ENCODE measurements at places on chromosomes 5 and 9.

DNA sequence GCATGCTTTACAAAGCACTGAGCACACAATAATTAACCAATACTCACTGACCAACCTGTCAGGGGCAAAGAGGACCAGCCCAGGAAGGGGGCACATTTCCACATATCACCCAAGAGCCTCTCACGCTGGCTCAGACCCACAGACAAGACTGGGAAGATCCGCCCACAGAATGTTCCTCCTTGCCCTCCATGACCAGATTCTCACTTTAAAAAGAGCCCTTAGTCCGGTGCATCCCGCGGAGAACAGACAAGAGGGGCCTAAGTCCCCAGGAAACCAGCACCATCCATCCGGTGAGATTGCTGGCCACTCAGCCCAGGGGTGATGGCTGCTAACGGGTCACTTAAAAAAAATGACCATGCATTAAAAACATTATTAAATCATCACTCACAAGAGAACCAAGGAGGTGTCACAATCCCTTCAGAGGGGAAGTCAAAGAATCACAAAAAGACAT is 32.9 kb downstream of the SEMA4D start:
- DNase-seq, result no peak

GRCh38 chr5:27511061-27511460 is 472.7 kb upstream of the CDH9 start:
- peak; percentile 10 for DNase-seq

GRCh38 chr5:131773805-131774204 is 23.0 kb downstream of the FNIP1 start:
- DNase-seq, result no peak

GRCh38 chr5:157801-158200 is 33.5 kb upstream of the LRRC14B start:
- DNase-seq, result no peak

DNA sequence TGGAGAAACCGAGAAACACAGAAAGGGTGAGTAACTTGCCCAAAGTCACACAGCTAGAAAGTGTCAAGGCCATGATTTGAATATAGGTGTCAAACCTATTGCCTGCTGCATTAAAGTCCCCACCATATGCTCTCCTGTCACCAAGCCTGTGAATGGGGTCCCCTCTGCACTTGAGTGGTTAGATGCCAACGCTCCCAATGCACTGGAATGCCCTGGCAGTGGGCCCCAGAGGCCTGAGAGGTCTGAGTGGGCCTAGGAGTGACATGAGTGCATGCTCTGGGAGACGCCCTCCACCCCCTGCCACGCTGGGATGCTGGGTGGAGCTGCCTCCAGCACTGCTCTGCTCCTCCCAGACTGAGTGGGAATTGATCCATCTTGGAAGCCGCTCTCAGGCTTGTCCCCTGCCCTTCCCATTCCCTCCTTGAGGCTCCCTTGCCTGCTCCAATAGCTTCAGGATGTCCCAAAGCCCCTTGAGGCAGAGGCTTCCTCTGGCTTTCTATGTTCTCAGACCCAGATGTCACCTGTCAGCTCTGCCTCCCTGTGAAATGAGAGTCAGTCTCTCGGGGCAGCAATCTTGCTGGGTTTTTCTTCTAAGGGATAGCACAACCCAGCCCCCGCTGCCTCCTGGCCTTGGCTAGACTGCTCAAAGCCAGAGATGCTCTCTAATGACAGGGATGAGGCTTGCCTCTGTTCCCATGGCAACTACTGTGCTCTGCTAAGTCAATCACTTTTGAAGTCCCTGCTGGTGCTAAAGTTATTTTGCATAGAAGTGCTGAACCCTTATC is 6.6 kb upstream of the ARSI start:
- no peak for DNase-seq

DNA sequence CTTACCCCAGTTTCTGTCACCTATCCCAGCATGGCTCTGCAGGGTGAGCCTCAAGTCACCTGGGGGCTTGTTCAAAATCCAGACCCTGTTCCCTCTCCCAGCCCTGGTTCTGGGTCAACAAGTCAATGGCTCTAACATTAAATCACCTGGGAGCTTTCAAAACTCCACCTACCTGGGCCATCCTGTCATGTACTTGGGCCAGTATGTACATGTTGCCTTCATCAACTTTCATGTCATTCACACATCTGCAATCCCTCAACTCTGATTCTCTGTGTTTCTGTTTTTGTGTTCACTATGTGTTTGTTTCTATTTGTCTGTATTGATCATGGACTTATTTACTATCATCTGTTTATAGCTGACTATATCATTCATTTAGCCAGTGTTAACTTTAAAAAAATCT is 2.1 kb upstream of the SH3GLB2 start:
- DNase-seq, result no peak

- DNase-seq, result no peak
These were observed 27.5 kb upstream of the DNAH5 start for GRCh38 chr5:13972029-13972428.

GRCh38 chr9:274406-274805 is 59.7 kb downstream of the DOCK8 start:
- DNase-seq, result no peak

DNA sequence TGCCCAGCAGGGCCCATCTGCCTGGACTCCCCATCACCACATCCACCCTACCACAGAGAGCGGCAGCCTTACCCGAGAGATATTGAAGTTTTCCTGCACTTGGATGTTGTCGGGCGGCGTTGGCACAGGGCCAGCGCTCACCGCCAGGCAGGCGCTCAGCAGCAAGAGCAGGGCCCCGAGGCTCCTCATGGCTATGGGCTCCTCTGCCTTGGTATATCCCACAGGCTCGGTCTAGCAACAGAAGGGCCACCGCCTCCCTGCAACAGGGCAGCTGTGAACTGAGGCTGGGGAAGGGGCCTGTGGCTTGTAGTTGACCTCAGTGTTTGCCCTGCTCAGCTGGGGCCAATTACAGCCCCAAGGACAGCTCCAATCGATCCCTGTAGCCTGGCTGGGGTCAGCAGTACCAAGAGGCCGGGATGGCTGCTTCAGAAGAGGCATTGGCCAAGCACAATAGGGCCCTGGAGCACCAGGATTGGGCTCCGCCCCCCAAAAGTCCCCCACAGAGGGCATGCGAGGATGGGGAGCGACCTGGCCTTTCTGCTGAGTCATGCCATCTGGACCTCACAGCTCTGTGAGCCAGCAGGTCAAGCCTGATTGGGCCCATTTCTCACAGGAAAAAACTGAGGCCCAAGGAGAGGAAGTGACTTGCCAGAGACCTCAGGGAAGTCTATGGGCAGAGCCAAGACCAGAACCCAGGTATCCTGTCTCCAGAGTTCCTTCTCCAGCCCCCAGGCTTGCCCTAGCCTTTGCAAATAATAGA is at the start of gene AMBP:
Gene AMBP (minus strand): TSS at position 280 of the 760 bp plus-strand sequence. CDS start 91 bp downstream, at position 189.
- DNase-seq, result no peak

DNA sequence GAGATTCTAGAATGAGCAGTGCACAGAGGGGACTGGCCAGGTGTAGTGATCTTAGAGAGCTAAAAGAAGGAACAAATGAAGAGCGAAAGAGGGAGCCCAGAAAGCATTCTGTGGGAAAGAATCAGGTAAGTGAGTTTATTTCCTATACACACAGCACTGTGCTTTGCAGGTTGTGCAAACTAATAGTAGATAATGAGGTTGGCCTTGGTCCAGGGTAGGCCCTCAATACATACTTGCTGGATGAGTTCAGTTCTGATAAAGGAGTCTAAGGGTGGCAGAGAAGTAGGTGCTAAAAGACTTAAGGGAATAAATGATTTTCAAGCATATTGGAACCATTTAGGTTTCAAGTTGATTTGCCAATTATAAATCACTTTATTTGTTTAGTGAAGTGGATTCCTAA is 122.0 kb downstream of the NPR3 start:
- DNase-seq, result no peak

- DNase-seq, result no peak
These were observed 9.4 kb upstream of the PWWP2A start for GRCh38 chr5:160128632-160129031.

GRCh38 chr9:107033966-107034365 is 171.0 kb downstream of the ZNF462 start:
- no peak for DNase-seq

- DNase-seq, result peak; percentile 43
These were observed 2.7 kb upstream of the IL12B start for GRCh38 chr5:159332800-159333544.

- DNase-seq, result peak; percentile 89
These were observed 149.5 kb downstream of the FANCC start for GRCh38 chr9:95167998-95168397.

DNA sequence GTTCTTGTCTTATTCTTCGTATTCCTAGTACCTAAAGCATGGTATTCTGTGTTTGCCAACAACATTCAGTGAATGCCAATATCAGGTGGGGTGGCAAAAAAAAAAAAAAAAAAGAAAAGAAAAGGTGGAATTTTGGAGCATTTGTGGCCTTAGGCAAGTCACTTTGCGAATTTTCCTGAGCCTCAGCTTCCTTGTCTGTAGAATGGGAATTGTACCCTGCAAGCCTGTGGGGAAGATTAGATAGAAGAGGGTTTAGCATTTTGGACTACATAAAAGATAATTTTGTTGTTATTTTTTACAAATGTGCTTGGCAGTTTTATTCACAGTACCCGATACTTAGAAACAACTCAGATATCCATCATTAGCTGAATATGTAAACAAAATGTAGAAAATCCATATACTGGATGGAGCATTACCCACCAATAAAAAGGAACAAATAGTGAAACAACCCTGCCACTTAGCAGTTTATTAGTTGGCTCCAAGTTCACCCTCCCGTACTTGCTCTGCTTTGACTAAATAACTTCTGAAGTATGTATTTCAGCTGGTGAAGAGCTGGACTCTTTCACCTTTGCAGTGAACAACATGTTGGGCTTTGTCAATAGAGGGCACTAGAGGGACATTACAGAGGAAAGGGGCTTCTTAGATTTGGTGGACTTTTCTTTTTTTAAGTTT is 13.6 kb downstream of the UBE2D2 start:
- peak; percentile 32 for DNase-seq

DNA sequence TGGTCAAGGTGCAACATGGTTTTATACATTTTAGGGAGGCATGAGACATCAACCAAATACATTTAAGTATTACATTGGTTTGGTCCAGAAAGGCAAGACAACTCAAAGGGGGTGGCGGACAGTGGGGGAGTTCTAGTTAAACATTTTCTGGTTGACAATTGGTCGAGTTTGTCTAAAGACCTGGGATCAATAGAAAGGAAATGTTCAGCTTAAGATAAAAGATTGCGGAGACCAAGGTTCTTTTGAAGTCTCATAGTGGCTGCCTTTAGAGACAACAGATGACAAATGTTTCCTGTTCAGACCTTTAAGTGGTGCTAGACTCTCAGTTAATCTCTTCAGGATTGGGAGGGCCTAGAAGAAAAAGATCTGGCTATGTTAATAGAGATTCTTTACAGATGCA is 47.7 kb upstream of the TTC39B start:
- DNase-seq, result no peak

DNA sequence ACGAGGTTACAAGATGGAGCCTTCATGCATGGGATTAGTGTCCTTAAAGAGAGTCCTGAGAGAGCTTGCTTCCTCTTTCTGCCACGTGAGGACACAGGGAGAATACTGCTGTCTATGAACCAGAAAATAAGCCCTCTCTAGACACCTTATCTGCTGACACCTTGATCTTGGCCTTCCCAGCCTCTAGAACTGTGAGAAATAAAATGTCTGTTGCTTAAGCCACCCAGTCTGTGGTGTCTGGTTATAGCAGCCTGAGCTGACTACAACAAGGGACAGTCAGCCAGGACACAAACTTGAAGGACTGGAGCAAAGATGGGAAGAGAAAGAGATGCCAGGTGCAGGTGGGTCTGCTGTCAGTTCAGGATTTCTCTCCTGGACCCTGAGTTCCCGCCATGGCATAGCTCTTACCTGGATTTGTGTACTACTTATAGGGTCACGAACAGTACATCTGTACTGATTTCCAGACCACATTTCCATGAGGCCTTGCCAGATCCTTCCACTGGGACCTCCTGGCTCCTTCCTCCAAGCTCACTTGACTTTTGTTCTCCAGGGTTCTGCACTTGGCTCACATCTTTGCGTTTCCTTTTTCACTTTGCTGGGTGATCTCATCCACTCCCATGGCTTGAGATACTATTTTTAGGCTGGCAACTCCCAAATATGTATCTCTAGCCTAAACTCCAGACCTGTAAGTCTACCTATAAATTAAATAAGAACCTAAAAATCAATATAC is 44.9 kb upstream of the LIFR start:
- no peak for DNase-seq

DNA sequence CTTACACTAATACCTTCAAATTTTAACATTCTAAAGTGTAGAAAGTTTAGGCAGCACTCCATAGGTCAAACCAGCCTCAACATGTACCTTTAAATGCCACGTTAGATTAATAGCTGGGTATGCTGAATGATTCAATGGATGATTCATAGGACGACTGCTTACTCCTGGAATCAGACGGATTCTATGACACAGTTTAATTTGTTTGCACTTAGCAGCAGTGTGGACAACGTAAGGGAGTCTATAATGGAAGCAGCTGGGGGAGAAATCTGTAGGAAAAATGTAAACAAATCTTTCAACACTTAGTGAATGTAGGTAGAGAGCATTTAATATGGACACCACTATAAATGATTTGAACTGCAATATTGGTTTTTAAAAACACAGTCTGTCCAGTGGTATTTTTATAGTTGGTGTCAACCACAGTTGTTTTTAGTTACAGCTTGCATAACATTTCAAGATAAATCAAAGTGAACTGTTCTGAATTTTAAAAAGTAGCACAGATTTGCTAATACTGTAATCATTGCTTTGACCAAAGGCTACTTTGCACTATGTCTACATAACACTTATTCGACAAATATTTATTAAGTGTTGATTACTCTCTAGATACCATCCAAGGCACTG is 701.5 kb upstream of the MEF2C start:
- peak; percentile 91 for DNase-seq

DNA sequence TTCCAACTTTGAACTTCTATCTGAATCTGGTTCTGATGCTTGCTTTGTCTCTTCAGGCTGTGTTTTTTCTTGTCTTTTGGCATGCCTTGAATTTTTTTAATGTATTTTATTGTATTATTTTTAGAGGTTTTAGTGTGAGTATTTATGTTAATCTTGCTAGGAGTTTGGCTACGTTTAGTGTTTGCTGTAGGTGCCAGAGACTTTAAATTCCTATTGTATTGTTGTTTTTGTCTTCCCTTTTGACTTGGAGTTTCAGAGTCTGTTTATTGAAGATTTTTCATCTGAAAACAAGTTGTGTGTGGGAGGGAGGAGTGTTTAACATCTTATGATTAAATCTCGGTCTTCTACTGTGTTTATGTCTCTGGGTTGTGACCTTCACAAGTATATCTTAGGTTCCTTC is 956.8 kb downstream of the TLE1 start:
- no peak for DNase-seq

- DNase-seq, result peak; percentile 46
These were observed 6.0 kb downstream of the POU5F2 start for GRCh38 chr5:93735378-93735777.

GRCh38 chr5:61303346-61303745 is 28.7 kb upstream of the ZSWIM6 start:
- DNase-seq, result no peak

- peak; percentile 2 for DNase-seq
These were observed 285.2 kb downstream of the DMRTA1 start for GRCh38 chr9:22731786-22732185.

GRCh38 chr5:133287500-133287899 is 235.7 kb downstream of the HSPA4 start:
- DNase-seq, result peak; percentile 19

GRCh38 chr5:160467555-160468362 is 46.1 kb downstream of the PTTG1 start:
- DNase-seq, result peak; percentile 81

- no peak for DNase-seq
These were observed 522.9 kb downstream of the RASEF start for GRCh38 chr9:82539856-82540579.

Measured in fibroblast of skin of right biceps (primary cell).